H1 (cell line): ENCODE measurements at places on chromosomes 13 and 19.

DNA sequence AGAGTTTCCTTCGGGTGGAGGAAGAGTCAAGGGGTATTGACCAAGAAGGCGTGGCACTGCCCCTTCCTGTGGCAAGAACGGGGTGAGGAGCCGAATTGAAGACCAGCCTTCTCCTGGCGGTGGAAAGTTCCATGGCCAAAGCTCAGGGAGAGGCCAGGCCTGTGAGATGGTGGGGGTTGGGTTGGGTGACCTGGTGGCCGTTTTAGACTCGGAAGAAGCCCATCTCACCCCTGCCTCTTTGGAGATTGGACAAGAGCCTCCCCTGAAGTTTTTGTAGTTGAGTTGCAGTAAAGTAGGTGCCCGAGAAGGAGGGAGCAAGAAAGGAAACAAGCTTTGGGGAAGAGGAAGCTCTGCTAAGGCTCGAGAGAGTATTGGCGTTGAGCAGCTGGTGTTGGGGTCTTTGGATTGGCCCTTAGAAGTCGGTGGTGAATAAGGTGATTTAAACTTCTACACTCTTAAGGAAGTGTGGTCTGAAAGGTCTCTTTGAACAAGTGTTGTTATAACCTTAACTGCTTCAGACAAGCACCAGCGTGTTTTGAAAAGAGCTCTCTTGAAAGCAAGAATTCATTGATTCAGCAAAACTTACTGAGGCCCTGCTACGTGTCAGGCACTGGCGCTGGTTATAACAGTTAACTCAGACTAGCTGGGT lies 964 bp downstream of the SPINT2 start:
- no peaks in the 10 kb centered on the region for H3K36me3 ChIP-seq
- peak overlapping the region; percentile 89 for H3K4me3 ChIP-seq
- H3K4me1 ChIP-seq = peaks cover 12% of the 10 kb centered on the region
- no peak for DNase-seq
- H3K27ac ChIP-seq = peak overlapping the region; percentile 94

- no peak overlapping the region for H3K4me3 ChIP-seq
- H3K27ac ChIP-seq = no peak overlapping the region
- H3K4me1 ChIP-seq = no peaks in the 10 kb centered on the region
- DNase-seq = no peak
Measured at GRCh38 chr13:107069108-107069776, 501.3 kb upstream of the ARGLU1 start.

DNA sequence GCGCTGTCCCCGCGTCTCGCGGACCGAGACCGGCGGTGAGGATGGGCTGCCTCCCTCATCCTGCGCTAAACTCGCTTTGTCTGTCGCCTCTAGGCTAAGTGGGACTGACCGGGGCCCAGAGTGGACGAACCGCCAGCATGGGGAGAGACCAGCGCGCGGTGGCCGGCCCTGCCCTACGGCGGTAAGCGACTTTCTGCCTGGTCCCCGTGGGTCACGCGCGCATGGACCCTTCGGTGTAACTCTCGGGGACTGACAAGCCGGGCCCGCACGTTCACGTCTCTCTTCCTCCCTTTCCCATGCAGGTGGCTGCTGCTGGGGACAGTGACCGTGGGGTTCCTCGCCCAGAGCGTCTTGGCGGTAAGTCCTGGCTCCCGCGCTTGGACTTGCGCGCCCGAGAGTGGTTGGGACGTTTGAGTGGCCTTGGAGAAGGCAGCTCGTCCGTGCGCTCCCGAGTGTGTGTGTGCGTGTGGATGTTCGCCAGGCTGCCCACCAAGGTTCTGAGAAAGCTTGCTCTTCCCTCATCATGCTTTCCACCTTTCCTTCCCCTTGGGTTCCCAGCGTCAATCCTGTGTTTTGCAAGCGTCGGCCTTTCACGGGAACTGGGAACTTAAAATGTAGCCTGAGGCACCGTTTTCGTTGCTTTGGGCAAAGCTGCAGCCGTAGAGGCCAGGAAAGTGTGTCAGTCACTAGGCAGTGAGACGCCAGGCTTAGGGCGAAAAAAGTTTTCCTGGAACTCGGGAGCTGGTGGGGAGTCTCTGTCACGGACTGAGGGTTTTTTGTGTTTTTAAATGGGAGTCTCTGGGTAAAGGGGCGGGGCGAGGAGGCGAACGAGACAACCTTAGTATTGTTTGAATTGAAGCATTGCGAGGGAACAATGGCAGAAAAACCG lies 927 bp downstream of the COL4A2 start:
- peaks cover 5% of the 10 kb centered on the region for H3K4me1 ChIP-seq
- H3K27me3 ChIP-seq = peaks cover 18% of the 10 kb centered on the region
- H3K4me3 ChIP-seq = peak overlapping the region; percentile 44
- no peaks in the 10 kb centered on the region; the same call in 1 of the 2 replicates for H3K36me3 ChIP-seq

DNA sequence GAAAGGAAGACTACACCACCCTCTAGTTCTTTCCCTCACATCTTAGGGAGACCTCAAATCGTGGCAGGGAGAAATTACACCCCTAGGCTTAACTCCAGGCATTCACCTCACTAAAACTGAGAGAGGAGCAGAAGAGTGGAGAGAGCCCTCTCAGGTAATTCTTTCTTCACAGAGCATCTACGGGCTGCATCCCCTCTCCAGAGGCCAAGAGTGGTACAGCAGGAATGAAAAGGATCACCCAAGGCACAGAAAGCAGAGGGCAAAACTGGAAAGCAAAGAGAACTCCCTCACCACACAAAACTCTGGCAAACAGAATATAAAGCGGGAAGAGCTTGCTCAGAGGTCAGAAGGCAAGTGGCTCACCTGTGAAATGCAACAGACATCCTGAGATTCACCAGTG lies 661.2 kb downstream of the TBC1D4 start:
- H3K27ac ChIP-seq = no peak overlapping the region
- no peaks in the 10 kb centered on the region for H3K36me3 ChIP-seq
- no peaks in the 10 kb centered on the region for H3K4me1 ChIP-seq
- DNase-seq = no peak
- H3K4me3 ChIP-seq = no peak overlapping the region

DNA sequence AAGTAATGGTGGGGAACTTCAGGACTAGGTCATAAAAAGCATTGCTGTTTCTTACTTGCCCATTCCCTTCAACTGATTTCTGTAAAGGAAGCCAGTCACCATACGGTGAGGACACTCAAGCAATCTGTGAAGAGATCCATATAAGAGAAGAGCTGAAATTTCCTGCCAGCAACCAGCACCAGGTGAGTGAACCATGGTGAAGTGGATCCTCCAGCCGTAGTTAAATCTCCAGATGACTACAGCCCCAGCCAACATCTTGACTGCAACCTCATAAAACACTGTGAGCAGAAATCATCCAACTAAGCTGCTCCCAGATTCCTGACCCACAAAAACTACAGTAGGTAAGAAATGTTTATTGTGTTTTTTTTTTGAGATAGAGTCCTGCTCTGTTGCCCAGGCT lies 3.8 kb upstream of the SLC6A16 start:
- H3K27me3 ChIP-seq = no peaks in the 10 kb centered on the region
- no peak overlapping the region for H3K4me3 ChIP-seq
- no peaks in the 10 kb centered on the region for H3K4me1 ChIP-seq
- no peak overlapping the region for H3K27ac ChIP-seq
- H3K36me3 ChIP-seq = 0 out of 2 replicates have a peak, but pooled peaks cover 5% of the 10 kb centered on the region
